ENCODE measurements at places on chromosomes 2 and 18.
A peak's percentile ranks its signal among the peaks of the same experiment; 100 is the strongest.

DNA sequence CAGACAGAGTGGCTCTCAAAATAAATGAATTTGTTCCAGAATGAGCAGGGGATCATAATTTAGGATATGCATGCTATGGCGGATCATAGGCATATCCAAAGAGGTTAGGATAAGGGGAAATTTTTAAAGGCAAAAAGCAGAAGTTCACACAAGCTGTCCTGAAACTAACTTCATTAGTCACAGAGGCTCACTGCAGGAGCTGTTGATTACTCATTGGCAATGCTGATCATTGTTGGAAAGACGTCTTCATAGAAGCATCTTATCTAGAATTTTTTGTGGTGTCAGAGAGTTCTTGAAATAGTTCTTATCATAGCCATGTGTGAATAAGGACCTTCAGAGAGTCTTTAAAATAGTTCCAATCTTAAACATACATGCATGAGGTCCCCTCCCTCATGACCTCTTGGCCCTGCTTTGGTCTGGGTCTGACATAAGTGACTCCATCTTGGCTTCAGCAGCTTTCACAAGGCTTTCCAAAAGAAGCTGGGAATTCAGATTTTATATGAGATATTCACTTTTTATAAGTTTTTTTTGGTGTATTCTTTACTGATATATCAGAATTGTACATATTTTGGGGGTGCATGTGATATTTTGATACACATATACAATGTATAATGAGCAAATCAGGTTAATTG lies 7.5 kb upstream of the CCDC195 start:
- peak; percentile 66 for DNase-seq

DNA sequence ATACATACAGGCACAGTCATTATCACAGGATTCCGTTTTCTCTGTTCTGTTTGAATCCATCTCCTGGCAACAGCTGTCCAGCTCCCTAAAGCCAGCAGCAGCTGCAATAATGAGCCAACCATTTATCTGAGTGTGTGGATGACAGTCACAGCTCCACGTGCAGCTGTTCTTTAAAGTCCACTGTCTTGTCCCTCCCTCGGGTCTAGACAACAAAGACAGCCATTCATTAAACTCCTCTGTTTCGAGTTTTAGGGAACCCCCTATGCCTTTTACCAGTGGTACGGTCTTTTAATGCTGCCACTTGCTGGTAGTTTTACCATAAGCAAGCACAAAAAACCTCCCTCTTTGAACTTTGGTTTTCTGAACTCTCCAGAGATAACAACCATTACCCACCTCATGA lies 16.0 kb upstream of the MSGN1 start:
- no peak for DNase-seq

DNA sequence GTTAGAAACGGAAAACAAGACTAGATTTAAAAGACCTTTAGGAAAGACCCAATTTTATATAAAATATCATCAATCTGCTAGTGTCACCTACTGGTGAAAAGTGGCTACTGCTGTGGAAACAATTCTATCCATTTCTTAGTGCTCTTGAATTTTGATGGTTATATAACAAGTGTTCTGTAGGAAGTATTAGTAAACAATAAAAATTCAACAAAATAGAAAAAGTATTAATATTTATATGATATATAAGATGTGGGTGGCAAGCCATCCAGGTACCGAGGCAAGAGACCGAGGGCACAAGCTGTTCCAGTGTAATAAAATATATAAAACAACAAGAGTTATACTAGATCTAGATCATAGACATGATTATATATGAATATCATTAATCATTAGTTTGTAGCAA lies 6.2 kb upstream of the TMEM87B start:
- DNase-seq = peak; percentile 60

GRCh38 chr2:24919037-24919505 lies 966 bp downstream of the ADCY3 start:
- peak; percentile 50 for DNase-seq

DNA sequence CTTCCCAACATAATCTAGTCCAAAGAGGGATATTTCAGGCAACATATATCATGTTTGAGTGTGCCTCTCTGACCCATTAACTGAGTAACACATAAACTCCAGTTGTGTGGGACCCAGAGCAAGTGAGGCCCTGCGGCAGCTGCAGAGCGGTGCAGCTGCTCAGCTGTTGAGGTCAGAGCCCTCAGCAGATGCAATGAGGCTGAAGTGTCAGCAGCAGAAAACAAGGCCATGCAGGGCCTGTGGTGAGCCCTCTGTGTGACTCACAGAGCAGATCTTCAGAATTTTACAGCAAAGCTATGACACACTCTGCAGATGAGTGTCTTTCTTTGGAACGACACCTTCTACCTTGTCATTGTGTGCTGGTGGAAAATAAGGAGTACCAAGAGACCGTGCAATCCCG lies 168.5 kb downstream of the CBLN2 start:
- peak; percentile 33 for DNase-seq

- no peak for DNase-seq
Measured at GRCh38 chr2:199997296-199997695, 41.9 kb downstream of the MAIP1 start.

DNA sequence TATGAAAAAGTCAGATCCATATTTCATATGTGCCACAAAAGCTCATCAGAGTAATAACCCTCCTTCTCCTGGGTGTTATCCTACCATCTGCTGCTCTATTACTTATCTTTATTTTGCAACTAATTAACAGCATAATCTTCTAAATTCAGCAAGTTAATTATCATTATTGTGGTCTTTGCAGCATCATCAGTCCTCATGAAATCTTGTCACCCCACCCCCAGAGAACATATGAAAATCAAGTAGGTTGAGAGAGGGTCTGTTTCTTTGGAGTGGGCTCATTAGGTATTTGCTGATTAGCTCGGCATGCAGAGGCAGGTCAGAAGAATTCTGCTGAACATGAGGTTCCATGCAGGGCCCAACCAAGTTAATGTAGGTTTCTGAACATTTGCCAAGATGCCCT lies 64.8 kb downstream of the ATF2 start:
- no peak for DNase-seq

- peak; percentile 64 for DNase-seq
Measured at GRCh38 chr2:203797712-203798111, 69.9 kb upstream of the CTLA4 start.

DNA sequence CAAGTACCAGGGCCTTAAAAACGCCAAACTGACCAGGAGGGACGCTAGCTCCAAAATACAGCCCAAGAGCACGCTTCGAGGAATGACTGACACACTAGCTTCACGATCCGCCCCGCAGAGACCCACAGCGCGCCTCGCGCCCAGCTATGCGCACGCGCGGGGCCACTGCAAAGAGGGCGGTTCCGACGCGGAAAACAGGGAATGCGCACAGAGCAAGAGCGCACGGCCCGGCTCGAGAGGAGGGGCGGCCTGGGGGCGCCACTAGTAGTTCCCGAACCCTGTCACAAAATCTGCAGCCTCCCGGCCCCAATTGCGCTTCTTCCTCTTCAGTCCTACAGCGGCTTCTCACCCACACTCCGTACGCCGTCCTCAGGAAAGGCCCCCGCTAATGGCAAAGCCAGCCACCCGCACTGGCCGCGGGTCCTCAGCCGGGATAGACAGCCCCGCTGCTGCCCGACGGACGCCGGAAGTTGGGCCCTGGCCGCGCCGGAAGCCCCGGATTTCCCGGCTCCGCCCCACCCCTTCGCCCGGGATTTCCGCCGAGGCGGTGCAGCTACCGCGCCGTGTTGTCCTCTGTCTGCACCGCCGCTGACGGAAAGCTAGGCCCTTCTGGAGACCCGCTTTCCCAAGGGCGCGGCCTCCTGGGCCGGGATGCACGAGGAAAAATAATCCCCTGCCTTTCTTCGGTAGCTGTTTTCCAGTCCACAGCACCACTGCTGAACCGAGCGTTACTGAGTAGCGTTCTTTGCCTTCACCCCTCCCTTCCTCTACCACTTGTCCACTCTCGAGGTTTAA lies at the start of gene HDHD2:
TSS of gene HDHD2 (minus strand) at position 472 of the 795 bp plus-strand sequence. CDS start 14,061 bp downstream, outside the sequence.
- peak; percentile 82 for DNase-seq

- DNase-seq = peak; percentile 32
Measured at GRCh38 chr2:73290049-73290839, 3.1 kb downstream of the EGR4 start.

DNA sequence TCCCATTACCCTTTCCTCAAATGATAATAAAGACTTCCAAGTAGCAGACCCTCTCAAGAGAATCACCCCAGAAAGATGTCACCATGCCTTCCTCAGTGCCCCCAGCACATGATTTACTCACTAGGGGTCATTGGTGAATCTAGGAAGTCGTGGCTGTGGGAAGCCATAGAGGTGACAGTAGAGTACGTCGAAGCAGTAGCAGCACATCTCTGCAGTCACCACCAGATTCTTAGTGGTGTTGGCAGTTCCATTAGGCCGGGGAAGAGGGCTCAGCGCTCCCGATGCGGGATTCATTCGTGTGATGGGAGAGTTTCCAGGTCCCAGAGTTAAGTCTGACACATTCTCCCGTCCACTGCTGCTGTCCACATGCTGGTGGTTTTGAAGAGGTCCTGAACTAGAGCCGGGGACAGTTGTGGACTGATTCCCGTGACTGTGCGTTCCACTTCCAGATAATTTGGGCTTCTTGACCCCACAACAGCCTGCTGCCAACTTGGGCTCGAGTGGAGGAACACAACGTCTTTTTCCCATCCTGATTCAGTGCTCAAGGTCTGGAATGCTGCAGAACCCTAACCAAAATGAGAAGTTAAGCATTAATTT lies 12.0 kb downstream of the AMMECR1L start:
- DNase-seq = no peak

DNA sequence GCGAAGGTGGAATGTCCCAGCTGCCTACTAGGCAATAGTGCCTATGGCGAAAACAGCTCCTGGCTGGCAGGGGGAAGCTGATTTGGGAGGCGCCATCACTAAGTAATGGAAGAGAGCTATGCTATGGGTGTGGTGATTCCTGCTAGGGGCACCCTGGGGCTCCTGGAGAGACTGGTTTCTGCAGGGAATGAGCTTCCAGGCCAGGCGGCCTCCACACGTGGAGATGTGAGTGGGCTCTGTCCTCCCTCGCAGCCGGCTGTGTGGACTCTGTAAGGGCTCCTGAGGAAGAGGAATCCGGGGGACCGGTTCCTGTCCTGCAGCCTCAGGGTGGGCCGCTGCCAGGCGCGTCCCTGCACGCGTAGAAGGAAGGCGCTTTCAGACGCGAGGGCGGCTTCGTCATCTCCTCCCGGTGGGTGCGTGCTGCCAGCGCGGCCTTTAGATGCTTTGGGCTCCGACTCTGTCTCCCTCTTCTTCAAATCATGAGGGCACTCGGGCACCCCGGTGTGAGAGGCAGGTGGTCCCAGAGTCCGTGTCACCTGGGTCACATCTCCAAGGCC lies 55.5 kb upstream of the ANKRD62 start:
- DNase-seq = peak; percentile 31

DNA sequence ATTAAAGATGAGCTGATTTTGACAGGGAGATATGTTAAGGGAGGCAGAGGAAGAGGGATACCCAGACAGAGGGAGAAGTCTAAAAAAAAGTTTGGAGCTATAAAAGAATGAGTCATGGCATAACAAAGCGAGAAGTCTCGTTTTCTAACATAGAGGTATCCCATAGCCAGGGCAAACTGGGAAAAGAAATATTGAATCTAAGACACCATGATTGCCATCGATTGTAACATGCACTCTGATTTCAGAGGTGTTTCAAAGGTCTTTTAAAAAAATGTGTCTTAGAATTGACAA lies 110.7 kb downstream of the MDH1 start:
- peak; percentile 64 for DNase-seq

DNA sequence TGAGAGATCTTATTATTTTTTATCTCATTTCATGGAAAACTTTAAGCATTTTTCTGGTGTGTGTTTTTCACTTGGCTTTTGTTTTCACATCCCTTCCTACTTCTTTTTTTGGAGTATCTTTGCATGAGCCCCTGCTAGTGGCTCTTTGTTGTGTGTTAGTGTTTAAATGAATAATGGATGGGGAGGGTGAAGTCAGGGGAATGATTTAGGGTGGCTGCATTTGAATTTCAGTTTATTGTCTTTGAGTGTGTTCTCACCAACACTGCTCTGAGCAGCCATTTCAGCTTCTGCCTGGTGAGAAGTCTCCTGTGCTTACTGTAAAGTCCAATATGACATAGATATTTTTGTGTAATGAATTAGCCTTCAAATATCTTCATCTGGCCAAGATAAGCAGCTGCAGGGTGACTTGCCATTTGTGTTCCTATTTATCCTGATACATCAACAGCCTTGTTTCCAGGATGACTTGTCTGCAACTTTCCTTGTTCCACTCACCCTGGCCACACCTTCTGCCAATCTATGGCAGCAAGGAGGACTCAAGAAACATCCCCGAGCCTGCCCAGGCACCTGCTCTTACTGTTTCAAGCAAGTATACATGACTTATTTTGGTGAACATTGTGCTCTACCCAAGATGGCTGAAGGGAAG lies 182.6 kb downstream of the PDE11A start:
- no peak for DNase-seq

DNA sequence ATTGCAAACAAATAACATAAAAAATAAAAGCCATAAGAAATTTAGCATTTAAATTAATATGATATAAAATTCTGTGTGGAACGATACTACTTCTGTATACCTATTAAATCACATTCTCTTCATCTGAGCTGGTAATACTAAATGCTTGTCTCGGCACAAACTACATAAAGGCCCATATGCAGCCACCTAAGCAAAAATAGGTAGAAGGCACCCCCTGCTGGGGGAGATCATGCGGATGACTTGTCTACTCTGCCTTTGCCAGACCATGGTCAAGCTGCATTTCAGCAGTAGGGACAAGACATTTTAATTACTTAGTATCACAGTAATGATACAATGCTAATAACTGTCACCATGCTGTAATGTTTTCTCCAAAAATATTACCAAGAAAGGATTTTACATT lies 108.0 kb downstream of the CDH19 start:
- no peak for DNase-seq

DNA sequence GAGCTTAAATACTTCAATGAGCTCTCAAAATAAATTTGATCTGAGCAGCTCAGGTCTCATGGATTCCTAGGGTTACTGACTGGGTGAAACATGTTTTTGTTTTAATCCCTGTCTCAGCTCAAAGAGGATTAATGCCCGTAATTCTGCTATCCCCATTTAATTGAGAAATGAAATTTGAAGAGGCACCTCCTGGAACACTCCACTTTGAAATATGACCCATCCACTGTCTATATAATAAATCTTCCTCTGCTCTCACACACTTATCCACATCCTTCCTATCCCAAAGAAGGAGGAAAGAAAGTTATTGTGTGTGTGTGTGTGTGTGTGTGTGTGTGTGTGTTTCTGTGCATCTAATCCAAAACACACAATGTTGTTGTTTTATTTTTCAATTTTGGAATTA lies 2082.4 kb upstream of the PIK3C3 start:
- DNase-seq = no peak

- DNase-seq = no peak
Measured at GRCh38 chr2:218009765-218010139, 7.0 kb upstream of the TNS1 start.

- DNase-seq = no peak
Measured at GRCh38 chr2:11537951-11538350, 4.1 kb downstream of the GREB1 start.

GRCh38 chr2:19767899-19768298 lies 133.9 kb downstream of the TTC32 start:
- peak; percentile 73 for DNase-seq

GRCh38 chr2:51997571-51997970 lies 965.6 kb upstream of the NRXN1 start:
- no peak for DNase-seq
